H9 (cell line): ENCODE measurements at places on chromosomes 11 and 22. TPM values are rescaled to one million over a fixed set of nuclear protein-coding genes. Genes with fewer than 3 reads are reported as not detected.
A peak's percentile ranks its signal among the peaks of the same experiment; 100 is the strongest.

DNA sequence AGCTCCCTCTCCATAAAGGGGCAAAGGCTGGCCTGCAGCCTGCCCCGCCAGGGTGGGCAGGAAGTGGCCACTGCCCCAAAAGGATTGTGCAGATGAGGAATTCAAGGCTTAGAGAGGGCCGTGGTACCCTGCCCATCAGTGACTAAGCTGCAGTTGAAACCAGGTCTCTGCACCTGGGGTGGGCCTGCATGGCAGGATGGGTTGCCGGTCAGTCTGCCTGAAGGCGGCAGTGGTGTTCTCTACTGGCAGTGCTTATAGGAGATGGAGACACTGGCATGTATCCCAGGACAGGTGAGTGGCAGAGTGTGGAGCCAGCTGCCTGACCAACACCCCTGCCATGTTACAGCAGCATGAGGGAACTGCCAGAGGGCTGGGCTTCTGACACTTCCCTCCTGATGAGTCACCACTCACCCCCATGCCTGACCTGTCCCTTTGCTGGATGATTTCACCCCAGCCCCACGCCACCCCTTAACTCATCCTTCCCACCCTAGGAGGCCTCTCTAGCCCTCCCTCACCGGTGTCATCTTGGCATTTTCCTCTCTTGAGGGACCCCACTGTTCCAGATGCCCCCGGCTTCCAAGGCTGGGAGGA, 70.2 kb upstream of the LMO1 start:
- H3K27ac ChIP-seq, result no peak overlapping the region
- H3K27me3 ChIP-seq, result no peaks in the 10 kb centered on the region
- H3K4me3 ChIP-seq, result no peak overlapping the region
- no peaks in the 10 kb centered on the region; the same call in 1 of the 2 replicates for H3K4me1 ChIP-seq

- no peak overlapping the region for H3K27ac ChIP-seq
- no peak for DNase-seq
- H3K4me1 ChIP-seq, result no peaks in the 10 kb centered on the region
- H3K36me3 ChIP-seq, result no peaks in the 10 kb centered on the region
These were observed 221.7 kb upstream of the BLID start for GRCh38 chr11:122337704-122338103.

The LINC01488 gene
- not detected in 2 replicates for total RNA-seq

GRCh38 chr11:32109138-32109537, 18.3 kb downstream of the RCN1 start:
- H3K4me1 ChIP-seq, result no peaks in the 10 kb centered on the region
- no peak for DNase-seq
- no peak overlapping the region for H3K4me3 ChIP-seq
- peaks cover 7% of the 10 kb centered on the region for H3K36me3 ChIP-seq
- no peak overlapping the region for H3K27ac ChIP-seq

The OR51I1 gene
- not detected in 2 replicates for total RNA-seq

DNA sequence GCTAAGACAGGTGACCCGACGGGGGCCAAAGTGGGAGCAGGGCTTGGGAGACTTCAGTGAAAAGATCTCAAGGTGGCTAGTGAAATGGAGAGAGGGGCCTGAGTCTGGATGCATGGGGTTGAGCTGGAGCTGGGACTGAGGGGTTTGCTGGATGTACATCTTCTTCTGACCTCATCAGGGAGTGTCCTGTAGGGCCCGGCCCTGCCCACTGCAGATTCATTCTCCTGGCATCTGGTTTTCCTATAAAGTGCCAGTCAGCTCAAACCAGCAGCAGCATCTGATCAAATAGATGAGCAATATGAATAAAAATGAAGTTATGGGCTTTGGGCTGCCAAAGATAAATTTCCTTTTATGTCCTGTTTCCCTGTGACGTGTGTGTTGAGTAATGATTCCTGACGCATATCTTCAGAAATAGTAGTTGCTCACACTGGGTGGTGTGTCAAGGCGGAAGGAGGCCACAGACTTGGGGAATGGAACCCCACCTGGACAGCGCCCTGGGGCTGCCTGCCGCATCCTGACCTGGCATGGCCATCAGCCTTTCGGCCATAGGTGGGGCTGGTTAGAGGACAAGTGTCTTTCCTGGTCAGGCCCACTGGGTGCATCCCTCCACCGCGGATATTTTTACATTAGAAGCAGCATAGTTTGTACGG, 135.4 kb downstream of the OSBP2 start:
- no peak overlapping the region for H3K4me3 ChIP-seq
- no peaks in the 10 kb centered on the region for H3K27me3 ChIP-seq
- no peak overlapping the region for H3K27ac ChIP-seq
- no peaks in the 10 kb centered on the region for H3K36me3 ChIP-seq
- H3K4me1 ChIP-seq, result no peaks in the 10 kb centered on the region; the same call in 1 of the 2 replicates
- DNase-seq, result no peak

The MMP11 gene
- 4.9 and 5.3 TPM in 2 replicates for total RNA-seq

- H3K4me1 ChIP-seq, result no peaks in the 10 kb centered on the region
- no peaks in the 10 kb centered on the region for H3K36me3 ChIP-seq
- no peak overlapping the region for H3K27ac ChIP-seq
- no peaks in the 10 kb centered on the region for H3K27me3 ChIP-seq
- DNase-seq, result no peak
- H3K4me3 ChIP-seq, result no peak overlapping the region
These were observed 741.0 kb downstream of the BRD1 start for GRCh38 chr22:49086606-49087157.

DNA sequence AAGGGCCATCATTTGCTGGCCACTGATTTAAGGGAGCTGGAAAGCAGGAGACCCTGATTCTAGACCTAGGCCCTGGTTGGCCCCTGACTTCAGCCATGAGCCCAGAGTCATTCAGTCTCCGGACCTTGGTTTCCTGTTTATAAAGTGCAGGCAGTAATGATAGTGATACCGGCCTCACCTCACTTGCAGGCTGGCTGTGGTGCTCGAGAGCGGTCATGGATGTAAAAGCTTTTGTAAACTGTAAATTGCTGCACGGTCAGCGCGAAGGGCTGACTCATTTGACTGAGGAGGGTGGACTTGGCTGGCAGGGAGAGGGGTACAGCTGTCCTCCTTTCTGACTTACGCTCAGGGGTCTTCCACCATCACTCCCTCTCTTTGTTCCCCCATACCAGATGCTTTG, 37.4 kb downstream of the FBLN1 start:
- no peaks in the 10 kb centered on the region for H3K27me3 ChIP-seq
- H3K36me3 ChIP-seq, result peaks cover 55% of the 10 kb centered on the region
- no peaks in the 10 kb centered on the region for H3K4me1 ChIP-seq
- no peak overlapping the region for H3K4me3 ChIP-seq

GRCh38 chr11:58465690-58466089, 23.7 kb upstream of the OR5B12 start:
- H3K27ac ChIP-seq, result no peak overlapping the region
- no peaks in the 10 kb centered on the region; the same call in 2 of the 3 replicates for H3K36me3 ChIP-seq
- no peaks in the 10 kb centered on the region for H3K4me1 ChIP-seq

DNA sequence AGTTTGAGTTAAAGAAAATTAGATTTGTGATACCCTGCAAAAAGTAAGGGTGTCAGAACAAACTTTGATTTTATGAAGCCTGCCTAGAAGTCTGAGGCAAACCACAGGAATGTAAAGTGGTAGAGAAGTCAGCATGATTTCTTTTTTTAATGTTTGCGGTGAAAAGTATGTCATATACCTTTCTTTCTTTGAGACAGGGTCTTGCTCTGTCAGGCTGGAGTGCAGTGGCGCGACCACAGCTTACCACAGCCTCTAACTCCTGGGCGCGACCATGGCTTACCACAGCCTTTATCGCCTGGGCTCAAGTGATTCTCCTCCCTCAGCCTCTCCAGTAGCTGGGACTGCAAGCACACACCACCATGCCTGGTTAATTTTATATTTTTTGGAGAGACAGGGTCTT, 4.7 kb downstream of the API5 start:
- H3K4me3 ChIP-seq, result no peak overlapping the region
- no peak for DNase-seq
- H3K4me1 ChIP-seq, result no peaks in the 10 kb centered on the region; the same call in 1 of the 2 replicates
- no peaks in the 10 kb centered on the region for H3K27me3 ChIP-seq
- H3K27ac ChIP-seq, result no peak overlapping the region
- H3K36me3 ChIP-seq, result peaks cover 32% of the 10 kb centered on the region

DNA sequence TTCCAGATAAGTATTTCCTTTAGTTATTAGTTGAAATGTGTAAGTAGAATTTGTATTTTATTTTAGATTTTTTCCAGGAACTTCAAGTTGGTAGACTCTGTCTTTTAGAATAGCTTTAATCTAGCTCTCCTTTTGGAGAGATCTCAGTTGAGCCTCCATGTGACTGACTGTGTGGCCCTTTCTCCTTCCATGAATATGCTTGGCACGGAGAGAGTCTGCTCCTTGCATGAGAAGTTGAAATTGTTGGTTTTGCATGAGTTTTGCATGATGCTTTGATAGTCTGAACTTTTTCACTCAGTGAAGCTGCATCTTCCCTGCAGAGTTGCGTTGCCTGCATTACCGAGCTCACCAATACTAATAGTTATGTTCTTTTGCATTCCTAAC, 32.8 kb upstream of the CTTN start:
- no peak overlapping the region for H3K4me3 ChIP-seq
- DNase-seq, result no peak
- no peaks in the 10 kb centered on the region for H3K4me1 ChIP-seq
- H3K27ac ChIP-seq, result no peak overlapping the region

- H3K4me1 ChIP-seq, result no peaks in the 10 kb centered on the region
- no peaks in the 10 kb centered on the region; the same call in 2 of the 3 replicates for H3K36me3 ChIP-seq
- no peak overlapping the region for H3K27ac ChIP-seq
- no peaks in the 10 kb centered on the region for H3K27me3 ChIP-seq
- no peak overlapping the region for H3K4me3 ChIP-seq
These were observed 40.4 kb upstream of the AMPD3 start for GRCh38 chr11:10414659-10415058.

The VSIG10L2 gene
- total RNA-seq, result not detected in 2 replicates

The YAP1 gene
- total RNA-seq, result 124 TPM in 2 replicates

The ZNF280B gene
- 8.2 and 9.2 TPM in 2 replicates for total RNA-seq

DNA sequence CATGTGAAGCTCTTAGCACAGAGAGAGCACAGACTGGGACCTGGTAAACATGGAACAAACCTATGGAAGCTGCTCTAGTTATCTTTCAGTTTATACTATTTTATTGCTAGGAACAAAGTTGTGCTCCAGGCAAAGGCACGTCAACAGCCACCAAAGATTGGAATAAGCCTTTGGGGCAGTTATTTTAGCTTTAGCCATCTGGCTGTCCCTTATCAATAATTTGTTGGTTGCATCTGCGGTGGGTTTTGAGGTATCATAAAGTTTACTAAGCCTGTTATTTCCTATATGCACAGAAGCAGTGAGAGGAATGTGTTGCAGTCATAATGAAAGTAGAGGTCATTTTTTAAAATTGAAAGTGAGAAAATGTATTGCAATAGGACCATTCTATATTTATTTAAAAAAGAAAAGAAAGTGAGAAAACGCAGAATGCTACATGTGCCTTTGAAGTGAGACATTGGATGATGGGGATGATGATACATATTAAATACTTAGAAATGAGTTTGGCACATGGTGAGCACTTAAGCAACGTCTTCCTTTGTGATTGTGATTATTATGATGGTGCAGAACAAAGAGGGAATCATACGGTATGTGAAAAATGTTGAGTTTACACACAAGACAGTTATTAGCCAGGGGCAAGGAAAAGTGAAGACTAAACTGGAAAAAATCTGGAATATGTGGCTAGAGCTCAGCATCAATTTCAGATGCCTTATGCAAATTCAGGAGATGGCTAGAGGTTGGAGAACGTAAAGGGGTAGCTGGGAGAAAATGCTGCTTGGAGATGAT, 58.3 kb downstream of the PRR5L start:
- no peak overlapping the region for H3K27ac ChIP-seq
- H3K4me3 ChIP-seq, result no peak overlapping the region
- H3K4me1 ChIP-seq, result no peaks in the 10 kb centered on the region
- no peak for DNase-seq
- no peaks in the 10 kb centered on the region for H3K27me3 ChIP-seq

The SLC17A6 gene
- total RNA-seq, result not detected in 2 replicates

The GSTT2B gene
- total RNA-seq, result 4.5 and 4.7 TPM in 2 replicates

The GAB4 gene
- not detected in 2 replicates for total RNA-seq

The GGT1 gene
- 19.5 and 20.5 TPM in 2 replicates for total RNA-seq

DNA sequence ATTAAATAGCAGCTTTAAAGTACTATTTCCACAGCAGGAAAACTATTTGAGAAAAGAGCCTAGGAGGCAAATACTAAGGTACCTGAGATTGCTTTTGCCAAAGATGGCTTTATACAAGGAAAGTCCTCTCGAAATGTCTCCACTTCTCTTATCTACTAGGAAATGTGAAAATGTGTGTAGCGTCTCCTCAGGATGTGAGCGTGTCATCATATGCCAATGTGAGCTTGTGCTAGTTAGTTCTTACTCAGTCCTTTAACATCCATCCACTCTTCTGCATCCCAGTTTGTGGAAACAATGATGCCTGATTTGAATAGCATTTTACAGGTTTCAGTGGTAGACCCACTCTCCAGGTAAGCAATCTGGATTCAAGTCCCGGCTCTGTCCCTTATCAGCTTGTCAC, 421.0 kb downstream of the DYNC2H1 start:
- no peaks in the 10 kb centered on the region for H3K4me1 ChIP-seq
- DNase-seq, result no peak
- no peaks in the 10 kb centered on the region for H3K27me3 ChIP-seq
- H3K36me3 ChIP-seq, result no peaks in the 10 kb centered on the region

DNA sequence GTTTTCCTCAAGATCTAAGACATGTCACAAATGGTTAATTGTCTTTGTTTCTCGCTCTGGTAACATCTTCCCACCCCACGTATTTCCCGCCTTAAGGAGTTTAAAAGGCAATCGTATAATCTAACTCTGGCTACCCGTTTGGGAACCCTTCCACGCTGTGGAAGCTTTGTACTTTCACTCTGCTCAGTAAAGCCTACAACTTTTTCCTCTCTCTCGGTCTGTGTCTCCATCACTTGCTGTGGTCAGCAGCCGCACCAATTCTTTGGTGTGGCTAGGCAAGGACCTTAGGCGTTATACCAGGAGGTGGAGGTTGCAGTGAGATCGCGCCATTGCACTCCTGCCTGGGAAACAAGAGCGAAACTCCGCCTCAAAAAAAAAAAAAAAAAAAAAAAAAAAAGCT, 1430.1 kb downstream of the LRRC4C start:
- peaks cover 1% of the 10 kb centered on the region; the same call in 1 of the 3 replicates for H3K36me3 ChIP-seq
- peak; percentile 30 for DNase-seq
- peaks cover 6% of the 10 kb centered on the region; the same call in 1 of the 2 replicates for H3K4me1 ChIP-seq

GRCh38 chr22:44620129-44620840, 81.7 kb upstream of the PRR5 start:
- no peaks in the 10 kb centered on the region for H3K4me1 ChIP-seq
- H3K27me3 ChIP-seq, result no peaks in the 10 kb centered on the region; the same call in 1 of the 2 replicates
- H3K36me3 ChIP-seq, result no peaks in the 10 kb centered on the region
- no peak overlapping the region for H3K4me3 ChIP-seq
- H3K27ac ChIP-seq, result no peak overlapping the region

DNA sequence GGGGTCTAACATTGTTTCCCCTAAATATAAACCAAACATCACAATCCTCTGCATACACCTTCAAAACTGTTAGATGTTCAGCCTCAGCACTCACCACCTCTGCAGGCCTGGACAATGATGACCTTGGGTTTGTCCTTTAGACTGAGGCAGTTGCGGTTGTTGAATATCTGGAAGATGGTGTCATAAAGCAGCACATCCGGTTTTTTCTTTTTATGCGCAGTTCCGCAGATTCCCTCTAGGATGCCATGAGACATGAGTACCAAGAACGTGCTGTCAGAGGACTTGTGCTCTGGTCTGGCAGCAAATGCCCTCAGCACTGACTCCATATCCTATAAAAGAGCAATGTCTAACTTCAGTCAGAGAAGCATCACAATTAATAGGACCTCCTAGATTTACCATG, 22.8 kb downstream of the CASP5 start:
- peaks cover 2% of the 10 kb centered on the region for H3K36me3 ChIP-seq
- H3K27me3 ChIP-seq, result no peaks in the 10 kb centered on the region
- H3K4me1 ChIP-seq, result no peaks in the 10 kb centered on the region
- DNase-seq, result no peak
- no peak overlapping the region for H3K4me3 ChIP-seq
